ENCODE measurements at places on chromosomes 1 and 21.

GRCh38 chr21:14864211-14865021 lies 200.4 kb downstream of the NRIP1 start:
- DNase-seq = peak; percentile 63

DNA sequence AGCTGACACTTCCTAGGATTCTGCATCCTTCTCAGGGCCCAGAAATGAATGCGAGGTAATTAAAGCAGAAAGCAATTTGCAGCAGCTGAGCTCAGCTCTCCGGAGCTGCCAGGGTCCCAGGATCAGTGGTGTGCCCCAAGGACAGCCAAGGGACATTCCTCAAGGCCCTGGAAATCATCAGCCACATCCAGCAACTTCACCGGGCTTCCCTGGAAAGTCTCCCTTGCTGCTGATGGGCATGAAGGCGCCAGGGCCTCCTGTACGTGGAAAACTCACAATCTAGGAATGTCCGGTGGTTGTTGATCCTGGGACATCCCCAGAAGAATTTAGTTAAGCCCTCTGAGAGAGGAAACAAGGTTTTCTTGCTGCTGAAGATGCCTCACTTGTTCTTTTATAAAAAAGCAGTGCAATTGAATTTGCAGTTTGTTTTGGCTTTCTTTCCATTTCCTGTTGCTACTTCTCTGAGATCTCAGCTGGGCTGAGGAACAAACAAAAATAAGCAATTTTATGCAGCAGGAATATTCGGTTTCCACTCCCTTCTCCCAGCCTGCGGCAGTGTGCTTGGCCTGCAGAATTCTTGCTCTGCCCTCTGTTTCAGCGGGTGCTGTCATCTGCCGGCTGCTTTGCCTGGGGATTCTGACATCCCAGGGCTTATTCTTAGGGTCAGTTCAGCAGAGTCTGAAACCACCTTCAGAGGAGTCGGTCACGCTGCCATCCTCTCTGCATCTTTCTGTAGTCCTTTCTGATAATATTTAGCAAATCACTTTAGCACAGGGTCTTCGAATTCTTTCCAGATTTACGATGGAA lies 85.9 kb downstream of the TCP10L start:
- DNase-seq = no peak

GRCh38 chr1:12469990-12470389 lies 148.0 kb downstream of the DHRS3 start:
- no peak for DNase-seq

DNA sequence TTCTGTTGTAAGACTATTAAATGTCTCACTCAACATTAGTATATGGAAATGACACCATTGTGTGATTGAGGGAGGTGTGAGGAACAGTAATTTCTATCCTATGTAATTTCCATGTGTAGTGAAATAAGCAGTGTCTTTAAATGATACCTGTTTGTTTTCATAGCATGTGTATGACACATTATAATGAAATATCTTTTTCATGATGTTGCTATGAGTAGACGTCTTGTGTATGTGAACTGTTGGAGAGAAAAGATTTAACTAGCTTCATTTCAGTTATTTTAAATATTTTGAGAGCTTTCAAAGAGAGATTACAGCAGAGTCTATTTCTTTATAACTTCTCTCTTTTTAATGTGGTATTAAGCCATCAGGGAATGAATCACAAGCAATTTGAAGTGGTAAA lies 71.5 kb upstream of the QSOX1 start:
- no peak for DNase-seq

- no peak for DNase-seq
Observed at GRCh38 chr1:237791592-237791991, 99.1 kb downstream of the ZP4 start.

DNA sequence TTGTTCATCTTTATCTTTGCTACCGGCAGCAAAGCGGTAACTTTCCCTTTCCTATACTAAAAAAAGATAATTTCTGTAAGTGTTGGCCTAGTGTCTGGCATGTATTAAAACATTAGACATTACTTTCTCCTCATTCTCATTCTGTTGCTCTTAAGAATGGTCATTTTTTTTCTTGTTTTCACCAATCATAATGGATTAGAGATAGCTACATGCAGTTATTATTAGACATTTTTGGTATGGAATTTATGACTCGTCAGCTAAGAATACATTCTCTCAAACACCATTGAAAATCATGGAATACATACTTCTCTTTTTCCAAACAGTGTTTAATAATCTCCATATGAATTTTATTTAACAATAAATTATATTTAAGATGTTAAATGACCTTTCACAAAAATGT lies 1154.6 kb downstream of the BRINP3 start:
- no peak for DNase-seq

DNA sequence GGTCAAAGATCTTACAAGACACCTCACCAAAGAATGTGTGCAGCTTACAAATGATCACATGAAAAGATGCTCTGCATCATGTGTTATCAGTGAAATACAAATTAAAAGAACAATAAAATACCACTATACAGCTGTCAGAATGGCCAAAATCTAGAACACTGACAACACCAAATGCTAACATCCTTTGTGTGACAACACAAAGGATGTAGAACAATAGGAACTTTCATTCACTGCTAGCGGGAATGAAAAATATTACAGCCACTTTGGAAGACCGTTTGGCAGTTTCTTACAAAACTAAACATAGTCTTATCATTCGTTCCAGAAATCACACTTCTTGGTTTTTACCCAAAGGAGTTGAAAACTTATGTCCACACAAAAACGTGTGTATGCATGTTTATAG lies 20.6 kb upstream of the SELP start:
- no peak for DNase-seq

DNA sequence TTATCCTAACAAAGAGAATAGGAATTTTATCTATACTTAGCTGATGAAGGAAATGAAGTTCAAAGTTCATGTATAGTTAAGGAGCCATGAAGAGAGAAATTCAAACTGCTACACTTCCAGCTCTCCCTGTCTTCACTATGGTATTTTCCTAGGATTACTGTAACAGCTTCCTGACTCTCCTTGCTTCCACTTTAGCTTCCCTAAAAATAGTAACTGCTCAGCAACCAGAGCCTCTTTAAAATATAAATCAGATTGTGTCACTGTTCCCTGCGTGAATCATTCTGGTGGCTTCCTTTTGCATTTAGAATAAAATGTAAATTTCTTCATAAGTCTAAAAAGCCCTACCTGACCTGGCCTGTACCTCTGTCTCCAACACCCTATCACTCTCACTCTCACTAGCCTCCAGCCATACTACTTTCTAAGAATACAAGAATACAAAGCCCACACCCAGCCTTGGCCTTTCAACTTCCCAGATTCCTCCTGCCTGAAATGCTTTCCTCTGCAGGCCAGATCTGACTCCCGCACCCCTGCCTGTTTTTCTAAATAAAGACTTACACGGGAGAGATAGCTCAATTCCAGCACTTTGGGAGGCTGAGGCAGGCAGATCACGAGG lies 30.5 kb downstream of the OR10J1 start:
- DNase-seq = no peak

DNA sequence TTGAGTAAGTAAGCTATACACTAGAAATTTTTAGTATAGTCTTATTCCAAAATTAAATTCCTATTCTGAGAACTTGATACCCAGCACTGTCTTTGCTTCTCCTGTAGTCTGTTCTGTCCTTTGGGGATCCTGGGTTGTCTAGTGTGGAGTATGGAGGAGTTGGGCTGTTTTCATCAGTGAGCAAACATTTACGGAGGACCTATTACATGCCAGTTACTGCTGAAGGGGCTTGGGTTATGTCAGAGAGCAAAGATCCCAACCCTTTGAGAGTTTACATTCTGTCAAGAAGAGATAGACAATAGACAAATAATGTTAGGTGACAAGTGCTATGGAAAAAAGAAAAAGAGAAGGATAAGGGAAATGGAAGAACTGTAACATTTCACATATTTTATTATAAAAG lies 9.0 kb downstream of the TRAPPC10 start:
- no peak for DNase-seq

DNA sequence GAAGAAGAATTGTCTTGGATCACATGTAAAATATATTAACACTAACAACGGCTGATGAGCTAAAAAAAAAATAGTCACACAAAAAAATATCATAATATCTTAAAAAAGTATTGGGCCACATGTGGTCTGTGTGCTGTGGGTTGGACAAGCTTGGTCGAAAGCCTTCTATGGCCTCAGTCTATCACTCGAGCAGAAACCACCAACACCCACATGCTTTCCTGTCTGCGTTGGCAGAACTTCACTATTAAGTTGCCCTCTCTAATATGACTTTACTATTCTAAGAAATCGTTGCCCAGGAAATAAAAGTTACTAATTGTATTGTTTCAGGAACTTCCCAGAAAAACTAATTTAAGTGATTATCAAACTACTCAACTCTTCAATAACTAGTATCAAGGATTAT lies 28.2 kb upstream of the ETS2 start:
- DNase-seq = no peak

GRCh38 chr1:147924813-147925212 lies 3.4 kb upstream of the GPR89B start:
- DNase-seq = no peak

DNA sequence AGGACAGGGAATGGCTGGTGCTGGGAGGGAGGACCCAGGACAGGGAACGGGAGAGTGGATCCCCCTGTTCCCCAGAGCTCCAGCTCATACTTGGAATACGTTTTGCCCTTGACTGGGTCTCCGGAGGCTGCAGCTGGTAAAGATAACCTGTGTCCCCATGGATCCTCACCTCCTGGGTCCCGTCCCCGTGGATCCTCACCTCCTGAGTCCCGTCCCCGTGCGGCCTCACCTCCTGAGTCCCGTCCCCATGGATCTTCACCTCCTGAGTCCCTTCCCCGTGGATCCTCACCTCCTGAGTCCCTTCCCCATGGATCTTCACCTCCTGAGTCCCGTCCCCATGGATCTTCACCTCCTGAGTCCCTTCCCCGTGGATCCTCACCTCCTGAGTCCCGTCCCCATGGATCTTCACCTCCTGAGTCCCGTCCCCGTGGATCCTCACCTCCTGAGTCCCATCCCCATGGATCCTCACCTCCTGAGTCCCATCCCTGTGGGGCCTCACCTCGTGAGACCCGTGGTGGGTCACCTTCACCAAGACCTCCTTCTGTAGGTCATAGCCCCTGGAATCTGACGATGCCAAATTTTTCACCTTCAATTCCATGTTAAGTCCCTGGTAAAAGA lies 61.4 kb downstream of the SCCPDH start:
- peak; percentile 65 for DNase-seq

DNA sequence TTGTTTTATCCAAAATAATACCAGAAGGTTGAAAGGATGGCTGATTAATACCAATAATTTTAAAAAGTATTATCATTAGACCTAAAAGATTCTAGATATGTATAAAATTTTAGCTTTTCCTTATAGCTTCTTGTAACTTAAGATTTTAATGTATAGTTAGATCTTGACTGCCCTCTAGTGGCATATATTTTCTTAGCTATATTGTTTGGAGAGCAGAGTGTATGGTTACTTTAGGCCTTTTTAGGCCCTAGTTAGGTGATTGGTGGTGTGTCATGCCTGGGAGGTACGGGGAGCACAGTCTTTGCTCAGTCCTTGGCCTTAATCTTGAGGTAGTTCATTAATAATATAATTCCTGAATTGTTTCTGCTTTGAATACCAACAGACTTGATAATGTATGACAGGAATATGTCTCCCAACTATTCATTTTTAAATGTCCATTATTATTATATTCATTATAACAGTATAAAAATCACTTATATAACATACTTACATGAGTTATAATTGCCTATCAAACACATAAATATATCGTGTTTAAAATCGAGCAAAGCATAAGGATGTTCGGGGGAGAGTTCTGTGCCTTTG lies 328.4 kb downstream of the ZP4 start:
- no peak for DNase-seq

GRCh38 chr1:20884513-20884912 lies 97.4 kb upstream of the HP1BP3 start:
- no peak for DNase-seq

GRCh38 chr1:113223546-113223945 lies 150.5 kb downstream of the LRIG2 start:
- no peak for DNase-seq

DNA sequence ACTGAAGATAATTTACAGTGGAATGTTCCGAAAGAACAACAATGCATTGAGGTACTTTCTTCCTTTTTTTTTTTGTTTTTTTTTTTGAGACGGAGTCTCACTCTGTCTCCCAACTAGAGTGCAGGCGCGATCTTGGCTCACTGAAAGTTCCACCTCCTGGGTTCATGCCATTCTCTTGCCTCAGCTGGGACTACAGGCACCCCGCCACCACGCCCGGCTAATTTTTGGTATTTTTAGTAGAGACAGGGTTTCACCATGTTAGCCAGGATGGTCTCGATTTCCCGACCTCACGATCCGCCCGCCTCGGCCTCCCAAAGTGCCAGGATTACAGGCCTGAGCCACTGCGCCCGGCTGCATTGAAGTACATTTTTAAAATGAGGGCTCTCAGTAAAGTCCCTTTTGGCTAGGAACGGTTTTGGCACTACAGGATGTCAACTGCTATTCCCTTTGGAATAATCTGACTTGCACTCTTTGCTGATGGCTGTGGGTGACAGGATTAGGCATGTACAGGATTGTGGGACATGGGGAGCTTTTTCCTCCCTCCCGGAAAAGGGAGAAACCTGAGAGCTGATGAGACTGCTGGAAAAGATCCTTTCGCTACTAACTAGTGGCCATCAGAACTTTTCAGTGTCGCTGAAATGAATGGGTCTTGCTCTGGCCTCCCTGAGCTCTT lies 56.9 kb upstream of the EDEM3 start:
- DNase-seq = no peak

DNA sequence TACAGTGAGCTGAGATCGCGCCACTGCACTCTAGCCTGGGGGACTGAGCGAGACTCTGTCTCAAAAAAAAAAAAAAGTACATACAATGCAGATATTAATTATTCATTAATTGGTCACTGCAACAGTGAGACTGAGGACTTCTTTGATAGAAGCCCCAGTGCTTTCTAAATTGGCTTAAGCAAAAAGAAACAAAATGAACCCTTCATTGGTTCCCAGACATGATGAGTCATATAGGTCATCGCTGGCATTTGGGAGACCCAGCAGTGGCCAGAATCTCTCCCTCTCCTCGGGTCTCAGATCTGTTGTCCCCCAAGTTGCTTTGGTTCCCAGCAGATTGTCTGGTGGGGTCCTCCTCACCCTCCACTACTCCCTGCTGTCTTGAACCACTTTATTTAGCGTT lies 144.9 kb downstream of the KAZN start:
- no peak for DNase-seq

GRCh38 chr21:41195311-41195710 lies 27.4 kb downstream of the BACE2 start:
- no peak for DNase-seq

- no peak for DNase-seq
Observed at GRCh38 chr1:33317354-33317753, 3.5 kb downstream of the A3GALT2 start.

- DNase-seq = no peak
Observed at GRCh38 chr1:22238356-22239224, 95.7 kb upstream of the WNT4 start.

DNA sequence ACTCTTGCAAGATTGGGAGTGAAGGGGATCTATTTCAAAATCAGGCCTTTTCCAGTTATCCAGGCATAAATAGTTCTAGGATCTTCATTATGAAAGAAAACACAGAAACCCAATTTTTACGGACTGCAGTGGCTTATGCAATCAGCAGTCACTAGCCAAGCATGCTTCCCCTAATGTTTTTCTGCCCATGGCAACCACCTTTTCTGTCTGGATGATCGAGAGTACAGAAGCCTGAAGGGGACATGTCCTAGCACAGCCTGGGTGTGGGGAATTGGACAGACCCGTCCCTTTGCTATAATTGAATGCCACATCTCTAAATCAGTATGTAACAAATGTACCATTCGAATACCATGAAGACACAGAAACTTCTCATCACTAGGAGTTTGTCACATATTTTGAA lies 29.8 kb upstream of the NCAM2 start:
- DNase-seq = no peak

Data from right forelimb (tissue), 1 donor.